ENCODE measurements at places on chromosomes 1 and 21.

DNA sequence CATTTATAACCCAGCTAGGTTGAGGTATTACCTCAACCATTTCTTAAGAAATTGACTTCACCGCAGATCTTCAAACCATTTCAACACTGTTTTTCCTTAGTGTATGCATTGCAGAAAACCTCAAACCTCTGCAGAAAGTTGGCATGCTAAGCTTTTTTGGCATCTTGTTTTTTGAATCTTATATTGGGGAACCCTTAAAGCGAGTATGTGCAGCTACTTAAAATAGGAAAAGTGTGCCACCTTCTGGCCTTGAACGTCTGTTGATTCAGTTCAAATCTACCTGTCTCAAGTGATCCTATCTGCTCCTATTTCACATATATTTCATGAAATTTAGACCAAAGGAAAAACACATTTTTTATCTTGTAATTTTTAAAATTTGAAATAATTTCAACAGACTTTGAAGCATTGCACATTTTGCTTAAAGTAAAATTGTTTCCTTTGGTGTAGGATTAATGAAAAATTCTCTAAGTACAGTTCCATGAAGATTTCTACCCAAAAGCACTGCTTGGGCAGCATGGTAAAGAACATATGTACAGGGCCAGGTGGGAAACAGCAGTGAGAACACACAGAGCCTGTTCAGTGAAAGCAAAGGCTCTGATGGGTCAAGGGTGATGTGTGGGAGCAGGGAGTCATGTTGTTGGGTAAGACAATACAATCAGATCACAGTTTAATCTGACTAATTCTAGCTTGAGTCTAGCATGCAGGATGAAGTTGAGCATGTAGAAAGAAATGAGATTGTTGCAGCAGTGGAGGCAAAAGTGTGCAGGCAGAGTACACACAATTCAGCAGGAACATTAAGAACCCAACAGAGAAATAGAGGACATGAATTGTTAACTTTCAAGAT, 17.2 kb downstream of the HENMT1 start:
- DNase-seq = peak; percentile 78

DNA sequence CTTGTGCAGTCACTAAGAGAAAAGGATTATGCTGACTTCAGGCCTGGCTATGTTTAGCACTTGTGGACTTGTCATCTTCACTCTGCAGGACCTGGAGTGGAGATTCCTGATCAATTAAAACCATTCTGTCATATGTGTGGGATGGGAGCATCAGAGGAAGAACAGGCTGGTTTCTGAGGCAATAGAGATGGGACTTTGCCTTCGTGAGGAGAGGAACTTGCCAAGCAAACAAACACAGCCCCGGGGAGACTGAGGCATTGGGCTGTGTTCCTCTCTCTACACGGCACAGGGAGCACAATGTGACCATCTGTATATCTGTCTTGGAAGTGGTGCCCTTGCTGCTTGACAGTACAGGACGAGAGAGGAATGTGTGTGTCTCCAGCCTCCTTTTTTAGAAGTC, 23.1 kb downstream of the VASH2 start:
- DNase-seq = no peak

- DNase-seq = peak; percentile 7
These were observed 16.7 kb downstream of the FRRS1 start for GRCh38 chr1:99749504-99750347.

DNA sequence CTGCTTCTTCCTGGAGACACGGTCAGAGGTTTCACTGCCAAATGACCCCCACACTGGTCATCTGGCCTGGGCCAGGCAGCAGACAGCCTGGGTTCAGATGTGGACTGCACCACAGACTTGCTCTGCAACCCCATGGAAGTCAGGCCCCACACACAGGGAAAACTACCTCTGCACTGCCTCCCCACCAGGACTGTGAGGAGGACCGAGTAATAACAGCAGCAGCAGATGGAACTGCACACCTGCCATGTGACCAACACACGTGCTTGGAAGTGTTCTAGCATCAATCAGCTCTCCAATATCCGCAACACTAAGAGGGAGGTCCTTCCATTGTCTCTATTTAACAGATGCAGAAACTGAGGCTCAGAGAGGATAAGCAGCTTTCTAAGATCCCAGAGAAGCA, 51.4 kb downstream of the SLC9A1 start:
- DNase-seq = no peak

DNA sequence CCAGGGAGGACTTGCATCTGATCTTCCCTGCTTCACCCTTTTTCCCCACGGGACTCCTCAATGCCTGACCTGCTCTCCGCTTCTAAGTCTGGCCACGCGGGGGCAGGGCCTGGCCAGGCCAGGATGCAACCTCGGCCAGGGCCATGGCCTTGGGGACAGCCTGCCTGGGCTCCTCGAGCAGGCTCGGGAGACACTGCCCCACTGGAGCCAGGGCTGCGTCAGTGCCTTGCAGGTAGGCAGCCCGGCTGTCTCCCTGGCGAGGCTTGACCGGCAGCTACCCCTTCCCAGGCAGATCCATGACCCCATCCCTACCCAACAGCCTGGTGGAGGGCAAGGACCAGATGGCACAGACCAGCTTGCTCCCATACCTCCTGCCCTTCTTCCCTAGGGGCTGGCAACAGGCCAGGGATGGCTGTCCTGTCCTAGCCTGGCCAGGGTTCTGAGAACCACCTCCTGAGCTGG, 2.7 kb upstream of the PRDM16 start:
- no peak for DNase-seq

- no peak for DNase-seq
These were observed 9.3 kb downstream of the C1QB start for GRCh38 chr1:22662318-22662717.

DNA sequence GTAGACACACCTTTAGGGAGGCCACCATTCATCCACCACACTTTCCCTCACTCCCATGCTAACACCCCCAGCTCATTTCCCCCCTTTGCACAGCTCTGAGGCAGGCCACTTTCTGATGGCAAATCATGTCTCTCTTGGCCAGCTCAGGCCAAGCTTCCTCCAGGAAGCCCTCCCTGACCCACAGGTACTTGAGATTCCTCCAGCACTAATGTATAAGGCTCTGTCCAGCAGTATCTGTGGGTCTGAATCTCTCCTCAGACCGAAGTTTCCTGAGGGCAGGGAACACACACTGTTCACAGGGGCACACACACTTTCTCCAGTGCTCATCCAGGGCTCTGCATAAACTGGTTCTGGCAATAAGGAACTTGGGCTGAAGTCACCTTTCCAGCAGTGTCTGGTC, 19.2 kb downstream of the LGR6 start:
- DNase-seq = no peak

GRCh38 chr1:7077136-7077535, 291.9 kb downstream of the CAMTA1 start:
- DNase-seq = no peak

DNA sequence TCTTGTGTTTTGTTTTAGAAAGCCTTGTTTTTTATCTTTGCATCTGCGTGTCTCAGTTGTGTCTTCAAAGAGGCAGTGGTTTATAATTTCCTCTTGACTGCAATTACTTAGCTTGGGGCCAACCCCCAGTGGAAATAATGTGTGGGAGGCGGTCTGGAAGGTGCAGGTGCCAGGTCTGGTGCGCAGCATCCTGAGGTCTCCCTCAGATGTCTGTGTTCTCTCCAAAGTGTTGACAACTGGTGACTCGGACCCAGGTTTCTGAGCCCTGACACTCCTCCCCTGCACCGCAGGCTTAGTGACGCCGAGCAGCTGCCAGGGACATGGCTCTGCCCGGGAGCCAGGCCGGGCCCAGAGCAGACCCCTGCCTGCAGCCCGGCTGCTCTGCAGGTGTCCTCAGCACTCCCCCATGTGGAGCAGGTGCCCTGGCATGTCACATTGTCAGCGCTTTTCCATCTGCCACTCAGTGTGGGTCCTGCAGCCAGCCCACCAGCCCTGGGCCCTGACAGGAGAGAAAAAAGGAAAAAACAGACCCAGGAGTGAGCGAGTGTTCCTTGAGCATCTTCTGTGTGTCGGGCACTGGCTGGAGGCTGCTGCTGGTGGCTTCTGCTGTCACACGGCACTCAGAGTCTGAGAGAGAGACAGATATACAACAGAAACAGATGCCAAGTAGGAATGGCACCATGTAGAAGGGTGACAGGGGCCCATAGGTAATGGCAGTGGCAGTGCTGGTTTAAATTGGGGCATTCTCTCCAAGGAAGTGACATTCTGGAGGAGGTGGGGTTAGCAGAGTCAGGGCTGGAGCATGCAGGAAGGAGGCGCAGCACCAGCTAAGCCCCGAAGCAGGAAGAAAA, 24.8 kb upstream of the SELENON start:
- peak; percentile 83 for DNase-seq

GRCh38 chr21:43778469-43779335, 2.6 kb upstream of the CSTB start:
- DNase-seq = peak; percentile 9

DNA sequence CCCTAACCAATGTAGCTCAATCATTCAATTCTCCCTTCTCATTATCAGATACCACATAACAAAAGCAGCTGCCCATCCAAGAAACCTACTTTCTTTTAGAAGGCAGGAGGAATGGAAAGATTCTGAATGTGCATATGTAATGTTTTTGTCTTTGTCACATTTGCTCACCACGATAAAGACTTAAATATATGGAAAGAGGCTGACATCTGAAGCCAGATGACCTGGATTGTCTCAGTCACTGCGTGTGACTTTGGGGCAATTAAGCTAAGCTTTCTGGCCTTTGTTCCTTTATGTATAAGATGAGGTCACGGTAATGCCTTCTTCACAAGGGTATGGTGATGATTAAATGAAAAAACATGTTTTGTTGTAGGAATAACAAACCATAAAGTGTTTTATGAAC, 42.6 kb downstream of the LRRC52 start:
- DNase-seq = no peak

DNA sequence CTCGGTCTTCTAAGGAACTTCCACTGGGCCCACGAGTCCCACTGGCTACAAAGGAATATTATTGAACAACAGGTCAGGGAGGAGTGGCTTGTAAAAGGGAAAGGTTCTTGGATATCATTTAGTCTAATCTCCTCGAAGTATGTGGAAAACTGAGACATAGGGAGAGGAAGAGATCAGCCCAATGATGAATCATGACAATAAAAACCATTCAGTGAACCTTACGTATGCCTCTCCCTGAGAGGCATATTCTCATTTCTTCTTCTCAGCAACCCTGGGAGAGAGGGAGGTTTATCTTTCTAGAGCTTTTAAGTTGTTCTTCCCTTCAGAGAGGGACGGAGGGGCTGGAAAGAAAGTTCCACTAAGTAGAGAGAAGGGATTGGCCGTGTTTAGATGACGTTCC, 5.3 kb upstream of the MOB3C start:
- no peak for DNase-seq

DNA sequence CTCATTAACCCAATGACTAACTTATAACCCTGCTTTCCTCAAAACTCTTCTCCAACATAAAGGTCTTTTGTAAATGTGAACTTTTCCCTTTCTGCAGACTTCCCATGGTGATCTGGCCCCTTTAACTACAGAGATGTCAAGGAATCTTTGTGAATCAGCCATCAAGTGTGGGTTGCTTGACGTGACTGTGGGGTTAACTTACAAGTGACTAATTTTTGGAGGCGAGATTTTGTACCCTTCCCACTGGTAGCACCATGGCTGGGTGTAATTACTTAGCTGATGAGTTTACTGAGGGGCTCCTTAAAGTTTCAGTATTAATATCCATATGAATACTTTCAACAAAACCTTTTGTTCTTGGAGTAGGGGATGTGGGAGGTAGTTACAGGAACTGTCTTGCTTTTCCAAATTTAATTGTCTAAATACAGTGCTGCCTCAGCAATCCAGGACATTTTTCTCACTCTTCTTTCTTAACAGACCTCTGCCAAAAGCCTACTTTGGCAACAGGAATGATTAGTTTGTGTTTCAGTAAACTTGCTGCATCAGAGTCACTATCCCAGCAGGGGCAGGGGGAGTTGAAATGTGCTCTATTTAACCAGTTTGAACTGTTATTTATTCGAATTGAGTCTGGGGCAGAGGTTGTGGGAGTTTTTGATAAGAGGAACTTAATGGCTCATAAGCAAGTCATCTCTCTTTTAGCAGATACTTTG, 217.3 kb upstream of the FGGY start:
- no peak for DNase-seq
